Kidney glomerular epithelial cell (primary cell): ENCODE measurements at places on chromosomes 16 and 17.
A peak's percentile ranks its signal among the peaks of the same experiment; 100 is the strongest.

DNA sequence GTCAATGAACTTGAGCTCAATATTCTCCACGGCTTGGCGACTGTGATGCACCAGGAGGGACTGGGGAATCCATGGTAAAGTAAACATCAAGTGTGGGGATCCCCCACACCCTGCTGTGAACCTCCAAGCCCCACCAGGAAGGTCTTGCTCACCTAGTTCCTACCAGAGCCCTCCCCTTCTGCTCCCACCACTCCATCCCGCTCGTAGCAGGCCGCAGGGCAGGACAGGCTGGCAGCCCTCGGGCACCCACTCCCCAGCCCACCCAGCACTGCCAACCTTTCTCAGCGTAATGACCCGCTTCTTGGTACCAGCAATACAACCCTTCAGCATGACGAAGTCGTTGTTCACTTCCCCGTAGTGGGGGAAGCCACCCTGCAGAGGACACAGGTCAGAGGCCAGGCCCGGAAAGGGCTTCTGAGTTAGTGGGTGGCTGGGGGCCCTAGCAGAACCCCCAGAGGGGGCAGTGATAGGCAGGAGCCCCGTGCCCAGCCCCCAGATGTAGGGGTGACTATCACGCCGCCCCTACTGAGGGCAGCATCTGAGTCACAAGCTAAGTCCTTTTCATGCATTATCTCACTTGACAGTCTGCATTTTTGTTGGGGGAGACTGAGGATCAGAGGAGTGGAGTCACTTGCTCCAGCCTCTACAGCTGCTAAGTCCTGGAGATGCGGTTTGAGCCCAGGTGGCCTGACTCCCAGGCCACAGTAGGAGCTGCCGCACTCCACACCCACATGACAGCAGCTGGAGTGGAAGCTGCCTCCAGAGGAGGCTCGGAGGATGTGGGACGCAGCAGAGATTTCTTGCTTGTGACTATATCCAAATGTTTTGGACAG, 2.8 kb upstream of the MSRB1 start:
- DNase-seq, result no peak

- DNase-seq, result no peak
These were observed 21.5 kb downstream of the TNS4 start for GRCh38 chr17:40479754-40480480.

DNA sequence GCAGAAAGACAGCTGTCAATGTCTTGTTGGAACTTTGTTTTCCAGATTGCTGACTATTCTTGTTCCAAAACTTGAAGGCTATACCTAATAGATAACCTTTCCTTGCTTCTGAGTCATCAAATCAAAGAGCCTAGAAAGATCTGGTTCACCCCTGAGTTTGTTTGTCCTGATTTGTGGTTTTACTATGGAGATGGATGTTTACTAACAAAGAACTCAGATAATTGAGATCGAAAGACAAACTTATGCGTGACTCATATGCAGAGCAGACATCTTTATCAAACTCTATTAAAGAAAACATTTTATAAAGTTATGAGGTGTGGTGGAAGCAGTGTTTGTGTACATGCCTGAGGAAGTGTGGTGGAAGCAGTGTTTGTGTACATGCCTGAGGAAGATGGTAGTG, 311.1 kb upstream of the TBX2 start:
- DNase-seq, result no peak

DNA sequence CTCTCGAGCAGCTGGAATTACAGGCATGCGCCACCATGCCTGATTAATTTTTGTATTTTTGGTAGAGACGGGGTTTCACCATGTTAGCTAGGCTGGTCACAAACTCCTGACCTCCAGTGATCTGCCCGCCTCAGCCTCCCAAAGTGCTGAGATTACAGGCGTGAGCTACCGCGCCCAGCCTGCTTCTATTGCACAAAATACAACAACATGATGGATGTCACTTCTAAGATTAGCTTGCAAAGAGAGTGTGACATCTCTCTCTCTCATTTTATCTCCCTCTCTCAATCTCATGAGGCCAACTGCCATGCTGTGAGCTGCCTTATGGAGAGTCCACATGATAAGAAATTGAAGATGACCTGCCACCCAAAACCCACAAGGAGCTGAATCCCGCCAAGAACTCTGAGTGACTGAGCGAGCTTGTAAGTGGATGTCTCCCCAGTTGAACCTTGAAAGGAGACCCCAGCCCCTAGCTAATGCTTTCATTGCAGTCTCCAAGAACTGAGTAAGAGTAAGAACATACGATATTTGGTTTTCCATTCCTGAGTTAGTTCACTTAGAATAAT, 458.5 kb downstream of the RBFOX1 start:
- no peak for DNase-seq

DNA sequence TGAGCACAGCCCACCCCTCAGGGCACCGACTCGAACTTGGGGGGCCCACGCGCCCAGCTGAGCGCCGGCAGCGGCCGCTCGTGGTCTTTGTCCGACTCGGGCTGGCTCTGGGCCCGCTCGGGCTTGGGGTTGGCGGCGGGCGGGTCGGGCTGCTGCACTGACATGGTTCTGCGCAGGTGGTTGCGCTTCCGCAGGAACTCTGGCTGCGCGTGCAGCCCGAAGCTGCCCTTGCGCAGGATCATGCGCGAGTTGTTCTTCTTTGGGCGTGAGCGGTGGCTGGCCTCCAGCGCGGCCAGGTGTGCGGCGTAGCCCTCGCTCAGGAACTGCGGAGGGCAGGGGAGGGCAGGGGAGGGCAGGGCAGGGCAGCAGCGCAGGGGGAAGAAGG, 11.1 kb downstream of the PIMREG start:
- DNase-seq, result no peak

DNA sequence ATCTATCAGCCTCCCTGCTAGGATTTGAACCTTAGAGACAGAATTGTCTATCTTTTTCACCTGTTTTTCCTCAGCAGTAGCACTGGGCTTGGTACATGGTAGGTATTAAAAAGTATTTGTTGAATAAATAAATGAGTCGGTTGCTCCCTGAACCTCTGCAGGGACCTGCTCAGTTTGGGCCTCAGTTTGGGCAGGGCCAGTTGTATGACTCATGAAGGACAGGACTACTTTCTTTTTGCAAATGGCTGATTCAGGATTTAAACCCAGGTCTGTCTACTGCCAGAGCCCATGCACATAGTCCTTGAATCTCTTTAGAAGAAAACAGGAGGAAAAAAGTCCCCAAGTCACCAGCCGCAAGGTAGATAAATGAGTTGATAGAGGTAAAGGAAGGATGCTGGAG, 3.1 kb downstream of the MMP2 start:
- DNase-seq, result no peak

- no peak for DNase-seq
These were observed 11.2 kb downstream of the SLC47A2 start for GRCh38 chr17:19705201-19705600.

DNA sequence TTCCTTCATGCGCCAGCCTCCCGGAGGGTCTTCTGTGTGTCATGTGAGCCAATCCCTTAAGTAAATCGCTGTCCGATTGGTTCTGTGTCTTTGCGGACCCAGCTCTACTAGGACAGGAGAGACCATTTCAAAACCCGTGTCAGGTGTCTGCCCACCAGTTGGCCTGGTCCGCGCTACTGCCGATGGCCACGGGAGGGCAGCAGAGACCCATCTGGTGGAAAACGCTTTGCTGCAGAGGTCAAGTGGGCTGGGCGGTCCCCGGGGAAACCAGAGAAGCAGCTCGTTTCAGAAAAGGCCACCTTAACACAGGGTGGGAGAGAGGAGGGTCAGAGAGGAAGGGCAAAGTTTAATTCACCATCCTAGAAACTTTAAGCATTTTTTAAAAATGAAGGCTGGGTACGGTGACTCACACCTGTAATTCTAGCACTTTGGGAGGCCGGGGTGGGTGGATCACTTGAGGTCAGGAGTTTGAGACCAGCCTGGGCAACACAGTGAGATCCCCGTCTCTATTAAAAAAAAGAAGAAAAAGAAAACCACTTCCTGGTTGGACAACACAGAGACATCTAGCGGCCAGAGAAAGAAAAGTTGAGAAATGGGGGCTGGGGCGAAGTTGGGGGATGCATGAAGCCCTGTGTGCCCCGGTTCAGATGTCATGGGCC, 2.8 kb upstream of the CIBAR2 start:
- peak; percentile 65 for DNase-seq

DNA sequence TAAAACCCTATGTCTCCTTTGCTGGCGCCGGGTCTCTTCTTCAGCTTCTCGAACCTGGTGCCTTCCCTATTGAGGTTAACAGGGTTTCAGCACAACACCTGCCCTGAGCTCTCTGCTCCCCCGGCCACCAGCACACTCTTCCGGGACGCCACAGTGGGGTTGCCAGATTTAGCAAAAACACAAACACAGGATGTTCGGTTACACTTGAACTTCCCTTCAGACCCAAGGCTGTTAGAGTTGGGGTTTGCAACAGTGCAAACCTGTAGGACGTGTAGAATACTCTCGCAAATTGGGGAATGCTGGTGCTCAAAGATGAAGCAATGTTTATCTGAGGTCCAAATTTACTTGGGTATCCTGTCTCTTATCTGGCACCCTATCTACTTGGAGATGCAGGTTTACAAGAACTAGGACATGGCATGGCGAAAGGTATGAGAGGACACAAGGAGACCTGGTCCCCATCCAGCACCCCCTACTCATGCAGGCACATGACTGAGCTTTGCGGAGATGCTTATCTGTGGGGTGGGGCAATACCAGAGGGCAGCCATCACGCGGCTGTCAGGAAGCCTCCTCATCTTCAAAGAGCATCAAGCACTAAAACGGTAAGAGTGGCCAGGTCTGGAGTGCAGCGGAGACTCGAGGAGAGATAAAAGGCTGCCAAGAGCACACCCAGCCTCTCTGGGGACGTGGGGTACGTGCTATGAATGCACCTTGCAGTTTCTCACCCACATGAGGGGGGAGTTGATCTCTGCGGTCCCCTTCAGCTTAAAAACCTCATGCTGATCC, 52.8 kb downstream of the SDK2 start:
- no peak for DNase-seq

GRCh38 chr16:56348168-56349085, 76.9 kb downstream of the AMFR start:
- no peak for DNase-seq

DNA sequence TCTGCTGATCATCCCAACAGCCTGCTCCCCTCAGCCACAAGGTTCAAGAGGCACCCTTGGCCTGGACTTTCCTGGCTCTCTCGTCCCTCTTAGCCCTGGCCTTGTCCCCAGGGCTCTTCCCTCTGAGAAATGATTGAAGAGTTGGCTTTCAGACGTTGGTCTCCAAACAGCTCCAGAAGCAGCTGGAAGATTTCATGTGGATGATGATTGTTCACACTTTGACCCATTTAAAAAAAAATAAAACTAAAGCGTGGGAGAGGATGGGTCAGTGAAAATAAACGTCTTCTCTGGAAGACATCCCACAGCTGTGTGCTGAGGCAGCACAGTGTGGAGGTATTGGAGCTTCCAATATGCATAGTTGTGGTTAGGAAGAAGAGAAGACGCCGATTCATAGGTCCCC, 54.7 kb upstream of the CDH11 start:
- peak; percentile 49 for DNase-seq

- DNase-seq, result peak; percentile 70
These were observed 30.9 kb downstream of the BRCA1 start for GRCh38 chr17:43094129-43094835.

DNA sequence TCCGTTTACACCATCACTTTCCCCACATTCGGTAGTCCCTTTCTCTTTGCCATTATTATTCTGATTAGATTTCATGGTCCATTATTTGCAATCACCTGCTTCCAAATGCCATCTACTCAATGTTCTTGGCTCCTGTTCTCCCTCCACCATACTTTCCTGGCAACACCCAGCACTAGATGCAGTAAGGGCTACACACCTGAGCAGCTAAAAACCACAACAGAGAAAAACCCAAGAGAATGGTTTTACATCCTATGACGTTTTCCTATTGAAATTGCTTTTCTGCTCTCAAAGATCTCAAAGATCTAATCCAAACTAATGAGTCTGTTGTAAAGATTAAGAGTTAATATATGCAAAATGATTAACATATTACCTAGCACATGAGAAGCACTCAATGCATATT, 441.3 kb downstream of the SHISA9 start:
- no peak for DNase-seq

DNA sequence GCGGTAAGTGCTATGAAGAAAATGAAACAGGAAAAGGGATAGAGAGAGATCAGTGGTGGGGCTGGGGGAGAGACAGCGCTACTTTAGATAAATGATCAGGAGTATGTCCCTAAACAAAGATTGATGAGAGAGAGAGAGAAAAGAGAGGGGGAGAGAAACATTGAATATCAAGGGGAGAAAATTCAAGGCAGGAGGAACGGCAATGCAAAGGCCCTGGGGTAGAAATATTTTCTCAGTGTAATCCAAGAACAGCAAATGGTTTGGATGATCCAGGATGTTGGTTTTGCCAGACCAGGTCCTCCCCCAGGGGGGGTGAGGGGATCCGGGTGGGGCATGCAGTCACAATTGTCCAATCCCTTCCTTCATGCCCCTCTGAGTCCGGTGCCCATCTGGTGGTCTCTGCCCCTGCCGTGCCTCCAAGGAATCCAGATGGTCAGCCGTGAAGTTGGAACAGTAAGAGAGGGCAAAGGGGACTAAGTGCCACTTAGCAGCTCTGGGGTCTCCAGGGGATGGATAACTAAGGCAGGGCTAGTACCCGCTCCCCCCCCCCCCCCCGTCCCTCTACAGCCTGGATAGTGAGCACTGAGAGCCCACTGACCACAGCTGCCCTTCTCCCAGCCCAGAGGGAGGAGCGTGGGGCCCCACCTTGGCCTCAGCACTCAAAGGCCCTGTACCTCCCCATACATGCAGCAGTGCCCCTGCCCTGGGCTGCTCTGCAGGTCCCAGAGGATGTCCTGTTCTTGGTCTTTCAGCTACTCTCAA, 43.7 kb downstream of the TMEM132E start:
- no peak for DNase-seq

GRCh38 chr17:36661047-36661666, 59.8 kb downstream of the MRM1 start:
- DNase-seq, result no peak

DNA sequence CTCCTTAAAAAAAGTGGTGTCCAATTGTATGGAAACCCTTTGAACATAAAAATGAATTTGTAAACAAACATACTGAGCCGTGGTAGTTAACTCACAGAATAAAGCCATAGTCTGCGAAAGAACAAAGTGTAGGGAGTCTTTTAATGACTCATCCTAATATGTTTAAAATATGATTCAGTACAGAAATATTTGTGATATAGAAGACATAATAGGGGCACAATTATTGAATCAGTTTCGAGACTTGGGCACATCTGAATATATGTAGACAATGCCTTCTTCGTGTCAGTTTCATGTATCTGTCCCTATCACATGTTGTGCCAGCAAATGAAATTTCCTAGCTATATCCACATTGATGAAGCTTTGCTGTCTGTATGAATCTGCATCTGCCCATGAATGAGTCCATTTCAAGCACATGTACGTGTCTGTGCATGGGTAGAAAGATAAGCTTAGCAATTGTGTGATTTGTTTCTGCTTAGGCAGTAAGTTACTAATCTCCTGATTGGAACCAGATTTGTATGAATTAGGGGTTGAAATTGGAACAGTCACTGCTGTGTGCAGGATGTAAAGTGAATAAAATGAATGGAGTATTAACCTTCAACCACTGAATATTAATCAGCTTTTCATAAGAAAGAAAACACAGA, 112.5 kb upstream of the SOX9 start:
- no peak for DNase-seq

- no peak for DNase-seq
These were observed 52.2 kb downstream of the TBC1D16 start for GRCh38 chr17:79983456-79983855.
